ENCODE measurements at places on chromosomes 12 and 14.

GRCh38 chr12:27627123-27627852, 69.0 kb upstream of the REP15 start:
- no peak for DNase-seq

GRCh38 chr14:37195327-37195726, 2.4 kb upstream of the MIPOL1 start:
- DNase-seq = no peak

GRCh38 chr14:55241673-55242072, 29.5 kb upstream of the FBXO34 start:
- no peak for DNase-seq

DNA sequence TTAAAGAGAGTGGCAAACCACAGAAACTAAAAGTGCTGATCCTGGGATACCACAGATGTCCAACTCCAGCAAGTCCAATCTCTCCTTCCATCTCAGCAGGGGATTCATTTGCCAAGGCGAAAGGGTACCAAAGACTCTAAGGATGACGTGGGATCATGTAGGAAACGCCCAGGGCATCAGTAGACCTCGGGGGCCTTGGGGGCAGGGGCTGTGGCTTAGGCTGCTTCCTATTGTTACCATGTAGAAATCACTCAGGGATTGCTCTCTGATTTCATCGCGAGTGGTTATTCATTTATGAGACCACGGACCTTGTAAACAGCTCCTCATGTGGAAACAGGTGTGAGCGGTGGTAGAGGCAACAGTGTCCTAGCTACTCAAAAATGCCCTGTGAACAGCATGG, 149.3 kb upstream of the FKBP4 start:
- DNase-seq = no peak

DNA sequence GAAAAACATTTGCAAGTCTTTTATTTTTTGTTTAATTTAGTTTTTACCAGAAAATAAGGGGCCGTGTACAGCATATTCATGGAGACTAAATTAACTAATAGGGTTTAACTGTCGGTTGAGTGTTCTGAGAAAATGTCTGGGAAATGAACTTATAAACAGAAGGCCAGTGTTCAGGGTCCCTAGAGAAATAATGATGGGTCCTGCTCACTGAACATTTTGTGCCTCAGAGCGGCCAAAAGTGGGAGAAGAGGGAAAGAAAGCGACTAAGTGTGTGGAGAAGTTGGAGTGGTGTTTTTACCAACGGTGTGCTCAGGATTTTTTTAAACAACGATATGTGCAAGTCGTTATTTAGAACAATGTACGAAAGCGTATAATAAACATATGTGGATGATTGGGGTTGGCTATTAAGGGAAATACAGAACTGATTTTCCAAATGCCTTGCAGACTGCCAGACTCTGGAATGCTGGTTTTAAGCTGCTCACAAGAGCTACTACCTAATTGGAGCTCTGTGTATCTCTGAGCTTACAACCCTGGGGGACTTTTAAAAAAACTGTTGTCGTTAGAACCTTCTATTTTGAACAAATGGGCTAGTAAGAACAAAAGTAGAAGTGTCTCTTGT, 166.7 kb downstream of the SLC38A4 start:
- DNase-seq = no peak

DNA sequence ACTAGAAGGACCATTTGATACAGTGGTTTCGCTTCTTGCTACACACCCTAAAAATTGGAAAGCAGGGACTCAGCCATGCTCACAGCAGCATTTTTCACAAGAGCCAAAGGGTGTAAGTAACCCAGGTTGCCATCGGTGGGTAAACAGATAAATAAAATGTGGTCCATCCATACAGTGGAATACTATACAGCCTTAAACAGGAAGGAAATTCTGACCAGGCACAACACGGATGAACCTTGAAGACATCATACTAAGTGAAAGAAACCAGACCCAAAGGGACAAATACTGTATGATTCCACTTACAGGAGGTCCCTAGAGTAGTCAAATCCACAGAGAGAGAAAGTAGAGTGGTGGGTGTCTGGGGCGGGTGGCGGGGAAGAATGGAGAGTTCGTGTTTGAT, 220.9 kb downstream of the PHETA1 start:
- DNase-seq = no peak

GRCh38 chr14:99472937-99473336, 7.7 kb downstream of the SETD3 start:
- DNase-seq = no peak

DNA sequence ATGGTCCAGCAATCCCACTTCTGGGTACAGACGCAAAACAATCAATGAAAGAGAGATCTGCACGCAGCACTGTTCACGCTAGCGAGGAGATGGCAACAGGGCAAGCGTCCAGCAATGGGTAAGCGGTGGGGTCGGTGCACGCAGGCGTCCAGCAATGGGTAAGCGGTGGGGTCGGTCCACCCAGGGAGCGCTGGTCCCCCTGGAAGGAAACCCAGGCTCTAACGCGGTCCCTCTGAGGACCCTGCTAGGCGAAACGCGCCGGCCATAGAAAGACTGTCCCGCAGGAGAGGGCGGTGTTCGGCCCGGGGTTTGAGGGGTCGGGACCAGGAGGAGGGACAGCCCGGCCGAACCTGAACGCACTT, 618 bp upstream of the PGAM5 start:
- DNase-seq = no peak

GRCh38 chr12:91529829-91530228, 347.2 kb upstream of the DCN start:
- no peak for DNase-seq

GRCh38 chr12:6765634-6766581, at the start of gene PTMS:
PTMS (plus strand) TSS chr12:6766363; CDS start chr12:6766706, 343 bp downstream.
- DNase-seq = no peak

GRCh38 chr12:94141892-94142291, 6.5 kb upstream of the PLXNC1 start:
- DNase-seq = no peak

DNA sequence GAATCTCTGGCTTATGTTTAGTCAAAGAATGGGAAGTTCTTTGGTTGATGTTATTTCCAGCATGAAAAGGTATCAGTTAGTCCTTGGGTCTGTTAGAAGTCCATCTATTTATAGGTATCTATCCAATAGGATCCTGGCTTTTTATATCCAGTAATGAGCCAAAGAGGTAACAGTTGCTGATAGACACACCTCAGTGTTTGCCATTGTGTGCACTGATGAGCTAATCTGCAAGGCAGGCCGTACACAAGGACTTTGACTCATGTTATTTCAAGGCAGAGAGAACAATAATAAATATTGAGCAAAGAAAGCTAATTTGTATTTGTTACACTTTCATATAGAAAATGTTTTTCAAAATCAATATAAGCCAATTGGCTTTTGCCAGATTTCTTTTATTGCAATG, 56.4 kb downstream of the GLT1D1 start:
- no peak for DNase-seq

GRCh38 chr14:68168460-68169109, 349.0 kb downstream of the RAD51B start:
- no peak for DNase-seq

GRCh38 chr12:64427988-64428387, 23.8 kb downstream of the XPOT start:
- DNase-seq = no peak

- no peak for DNase-seq
These were observed 24.0 kb upstream of the CKAP4 start for GRCh38 chr12:106271575-106272505.

- no peak for DNase-seq
These were observed 84.7 kb upstream of the MDM1 start for GRCh38 chr12:68416826-68417225.

- DNase-seq = no peak
These were observed 155.4 kb downstream of the TMX1 start for GRCh38 chr14:51395361-51395849.

GRCh38 chr14:24607081-24607480, 2.4 kb downstream of the GZMH start:
- no peak for DNase-seq

GRCh38 chr12:120944645-120945217, 33.6 kb upstream of the HNF1A start:
- peak; percentile 60 for DNase-seq

GRCh38 chr12:94173660-94174265, 25.4 kb downstream of the PLXNC1 start:
- DNase-seq = no peak

GRCh38 chr12:52027085-52027843, 20.5 kb downstream of the TAMALIN start:
- DNase-seq = no peak

GRCh38 chr14:41022932-41023331, 583.7 kb upstream of the LRFN5 start:
- DNase-seq = no peak

DNA sequence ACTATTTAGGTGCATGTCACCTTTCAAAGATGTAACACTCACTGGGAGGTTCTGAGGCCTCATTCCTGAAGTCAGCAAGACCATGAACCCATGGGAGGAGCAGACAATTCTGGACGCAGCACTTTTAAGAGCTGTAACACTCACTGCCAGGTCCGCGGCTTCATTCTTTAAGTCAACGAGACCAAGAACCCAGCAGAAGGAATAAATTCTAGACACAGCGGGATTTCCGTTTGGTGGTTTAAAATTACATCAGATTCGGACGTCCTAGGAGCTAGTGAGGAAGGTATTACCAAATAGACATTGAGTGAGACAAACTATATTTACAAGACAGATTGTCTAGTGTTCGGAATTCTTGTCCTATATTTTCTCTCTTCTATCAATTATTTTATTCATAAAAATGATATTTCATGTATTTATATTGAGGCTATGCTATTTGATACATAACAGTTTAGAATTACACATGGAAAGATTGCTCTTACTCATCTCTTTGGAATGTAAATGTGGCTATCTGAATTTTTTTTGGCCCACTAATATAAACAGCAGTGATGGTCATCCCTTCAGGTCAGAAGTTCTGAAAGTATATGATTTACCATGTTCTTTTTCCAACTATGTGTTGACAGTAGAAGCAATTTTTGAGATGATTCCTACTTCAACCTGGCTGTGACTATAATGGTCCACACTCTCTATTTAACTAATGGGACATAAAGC, 1973.0 kb upstream of the FLRT2 start:
- DNase-seq = no peak

GRCh38 chr14:20732979-20733635, 12.6 kb upstream of the EDDM3A start:
- no peak for DNase-seq

DNA sequence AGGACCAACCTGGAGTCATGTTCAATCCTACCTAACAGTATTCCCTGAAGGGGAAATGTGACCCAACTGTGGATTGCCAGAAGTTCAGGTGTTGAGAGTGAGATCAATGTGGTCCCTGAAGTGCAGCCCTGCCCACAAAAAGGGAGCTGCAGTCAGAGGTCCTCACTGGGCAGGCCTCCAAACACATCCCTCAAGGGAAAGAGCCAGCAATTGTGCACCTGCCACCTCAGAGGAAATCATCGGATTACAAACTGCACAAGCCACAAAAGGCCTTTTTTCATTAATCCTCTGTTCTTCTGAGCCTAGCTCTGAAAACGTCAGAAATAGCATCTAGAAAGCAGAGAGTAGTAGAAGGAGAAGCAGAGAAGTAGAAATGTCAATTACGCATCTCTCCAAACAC, 10.8 kb upstream of the MDM1 start:
- no peak for DNase-seq

DNA sequence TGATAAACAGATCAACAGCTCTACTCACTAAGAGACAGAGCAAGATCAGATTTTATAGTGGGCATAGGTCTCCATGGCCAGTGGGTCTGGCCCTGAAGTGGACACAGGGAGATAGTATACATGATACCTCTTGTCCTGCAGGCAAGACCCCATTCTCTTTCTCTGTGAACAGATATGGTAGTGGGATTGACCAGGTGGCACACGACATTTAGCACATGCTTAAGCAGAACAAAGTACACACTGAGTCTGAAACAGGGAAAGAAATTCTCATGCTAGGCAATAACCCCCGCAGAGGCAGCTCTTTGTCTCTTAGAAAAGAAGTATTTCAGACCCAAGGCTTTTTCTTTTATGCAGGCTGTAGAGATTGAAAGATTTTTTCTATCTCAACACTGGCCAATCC, 1331.2 kb downstream of the FSCB start:
- DNase-seq = no peak

DNA sequence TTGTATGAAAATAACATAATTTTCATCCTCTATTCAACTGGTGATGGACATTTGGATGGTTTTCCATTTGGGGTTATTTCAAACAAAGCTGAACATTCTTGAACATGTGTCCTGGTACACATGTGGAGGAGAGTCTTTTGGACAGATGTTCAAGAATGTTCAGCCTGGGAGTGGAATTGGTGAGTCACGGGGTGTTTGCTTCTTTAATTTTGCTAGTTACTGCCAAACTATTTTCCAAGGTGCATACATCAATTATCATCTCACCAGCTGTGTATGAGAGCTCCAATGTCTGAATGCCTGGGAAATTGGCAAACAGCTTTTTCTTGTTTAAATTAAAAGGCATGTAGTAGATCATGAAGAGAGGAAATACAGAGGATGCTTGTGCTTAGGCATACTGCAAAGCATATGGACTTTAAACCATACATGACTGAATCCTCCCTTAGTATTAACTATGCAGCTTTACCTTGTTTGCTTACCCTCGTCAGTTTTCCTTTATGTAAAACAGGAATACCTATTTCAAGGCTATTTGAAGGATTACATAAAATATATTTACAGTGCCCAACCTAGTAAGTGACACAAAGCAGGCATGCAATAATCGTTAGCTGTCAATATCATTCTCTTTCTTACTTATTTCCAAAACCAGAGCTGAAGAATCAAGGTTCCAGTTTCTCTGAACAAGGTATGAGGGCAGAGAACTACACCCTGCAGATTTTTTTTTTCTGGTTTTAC, 152.1 kb downstream of the ITPR2 start:
- DNase-seq = no peak

- DNase-seq = no peak
These were observed 96.7 kb upstream of the HSPB8 start for GRCh38 chr12:119082016-119082415.

DNA sequence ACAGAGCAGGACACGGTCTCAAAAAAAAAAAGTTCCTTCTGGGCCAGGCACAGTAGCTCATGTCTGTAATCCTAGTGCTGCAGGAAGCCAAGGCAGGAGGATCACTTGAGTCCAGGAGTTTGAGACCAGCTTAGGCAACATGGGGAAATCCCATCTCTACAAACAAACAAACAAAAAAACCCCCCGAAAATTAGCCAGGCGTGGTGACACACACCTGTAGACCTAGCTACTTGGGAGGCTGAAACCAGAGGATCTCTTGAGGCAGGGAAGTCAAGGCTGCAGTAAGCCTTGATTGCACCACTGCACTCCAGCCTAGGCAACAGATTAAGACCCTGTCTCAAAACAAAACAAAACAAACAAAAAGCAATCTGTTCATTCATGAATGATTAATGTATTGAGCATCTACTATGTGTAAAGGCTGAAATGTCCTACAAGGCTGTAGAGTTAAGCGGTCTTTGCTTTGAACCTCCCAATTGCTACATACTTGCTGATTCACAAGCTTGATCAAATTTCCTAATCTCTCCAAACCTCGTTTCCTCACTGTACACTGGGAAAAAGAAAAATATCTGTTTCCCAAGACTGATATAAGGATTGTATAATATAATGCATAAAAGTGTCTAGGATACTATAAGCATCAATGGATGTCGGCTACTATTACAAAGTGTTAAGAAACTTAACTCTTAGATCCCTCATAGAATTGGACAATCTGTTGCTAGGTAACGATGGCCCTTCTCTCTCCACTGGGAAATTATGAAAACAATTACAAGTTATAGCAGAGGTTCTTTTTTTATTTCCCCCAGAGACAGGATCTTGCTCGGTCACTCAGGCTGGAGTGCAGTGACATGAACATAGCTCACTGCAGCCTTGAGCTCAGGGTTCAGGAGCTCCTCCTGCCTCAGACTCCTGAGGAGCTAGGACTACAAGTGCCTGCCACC, 7.9 kb upstream of the RILPL2 start:
- DNase-seq = no peak

GRCh38 chr14:54981698-54982097, 45.2 kb downstream of the WDHD1 start:
- no peak for DNase-seq
